NCI-H1105 (cell line): ENCODE measurements at places on chromosomes 7 and 10.

DNA sequence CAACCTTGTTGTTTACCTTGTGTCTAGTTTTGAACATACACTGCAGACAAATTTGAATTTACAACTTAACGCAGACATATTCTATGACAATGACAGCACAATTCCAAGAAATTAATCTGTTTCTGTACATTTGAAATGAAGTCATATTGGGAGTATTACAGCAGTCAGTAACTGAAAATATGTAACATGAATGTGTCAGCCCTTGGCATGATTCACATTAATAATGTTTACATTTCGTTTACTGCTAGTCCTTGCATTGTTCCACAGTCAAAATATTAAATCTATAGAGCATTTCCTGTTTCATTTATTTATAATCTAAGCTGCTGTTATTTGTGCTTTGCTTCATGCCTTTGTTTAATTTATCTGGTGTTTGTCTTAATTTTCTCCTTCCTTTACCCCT is 80.4 kb downstream of the NOC3L start:
- DNase-seq: no peak

GRCh38 chr10:70714951-70715350 is 42.6 kb downstream of the ADAMTS14 start:
- no peak for DNase-seq

DNA sequence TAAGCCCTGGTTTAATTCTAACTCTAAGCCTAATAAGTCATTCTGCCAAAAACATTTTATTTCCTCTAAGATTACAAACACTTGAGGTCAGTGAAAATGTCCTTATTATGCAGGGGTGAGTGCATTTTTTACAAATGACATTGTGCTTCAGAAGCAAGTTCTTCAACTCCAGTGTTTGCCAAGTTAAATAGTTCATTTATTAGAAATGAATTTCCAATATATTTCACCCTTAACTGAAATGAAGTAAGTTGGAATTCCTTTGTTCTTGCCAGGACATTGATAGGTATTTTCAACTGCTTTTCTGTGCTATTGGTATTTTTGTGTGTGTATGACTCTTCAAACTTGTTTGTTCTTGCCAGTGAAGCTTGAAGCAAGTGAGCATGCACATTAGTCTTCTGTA is 89.5 kb upstream of the CCDC6 start:
- DNase-seq: no peak

- no peak for DNase-seq
These were observed 1.7 kb downstream of the IGF2BP3 start for GRCh38 chr7:23468526-23469149.

GRCh38 chr10:64271983-64272382 is 750.8 kb downstream of the REEP3 start:
- no peak for DNase-seq

DNA sequence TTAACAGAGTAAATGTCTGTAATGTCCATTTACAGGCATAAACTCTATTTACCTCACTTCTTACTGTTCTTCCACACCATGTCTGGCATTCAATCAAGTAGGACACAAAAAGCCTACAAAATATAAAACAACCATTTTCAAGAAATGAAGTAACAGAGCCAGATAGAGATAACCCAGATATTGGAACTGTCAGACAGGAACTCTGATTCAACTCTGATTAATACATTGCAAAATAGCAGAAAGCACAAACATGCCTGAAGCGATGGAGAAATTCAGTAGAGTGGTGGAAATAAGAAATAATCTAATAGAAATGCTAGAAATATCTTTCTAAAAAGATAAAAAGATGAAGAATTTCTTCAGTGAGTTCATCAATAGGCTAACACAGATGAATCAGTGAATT is 964.4 kb downstream of the PCDH15 start:
- no peak for DNase-seq

GRCh38 chr7:16594676-16595075 is 50.9 kb downstream of the ANKMY2 start:
- no peak for DNase-seq

GRCh38 chr10:116053910-116054309 is 219.1 kb downstream of the GFRA1 start:
- DNase-seq: no peak

DNA sequence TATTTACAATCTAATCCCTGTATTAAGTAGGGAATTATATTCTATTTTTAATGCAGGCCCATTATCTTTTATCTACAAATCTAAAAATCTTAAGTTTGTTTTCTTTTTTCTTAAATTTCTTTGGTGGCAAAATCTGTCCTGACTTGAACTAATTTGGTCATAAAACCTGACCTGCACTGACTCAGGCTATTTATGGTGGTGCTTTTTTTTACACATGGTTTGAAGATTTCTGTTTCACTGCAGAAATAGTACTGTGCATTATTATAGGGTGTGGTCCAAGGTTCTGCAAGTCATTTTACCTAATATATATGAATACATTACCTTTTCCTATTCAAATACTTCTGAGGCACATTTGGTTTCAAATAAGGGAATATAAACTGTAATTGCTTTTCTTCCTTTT is 137.0 kb downstream of the CD36 start:
- no peak for DNase-seq

DNA sequence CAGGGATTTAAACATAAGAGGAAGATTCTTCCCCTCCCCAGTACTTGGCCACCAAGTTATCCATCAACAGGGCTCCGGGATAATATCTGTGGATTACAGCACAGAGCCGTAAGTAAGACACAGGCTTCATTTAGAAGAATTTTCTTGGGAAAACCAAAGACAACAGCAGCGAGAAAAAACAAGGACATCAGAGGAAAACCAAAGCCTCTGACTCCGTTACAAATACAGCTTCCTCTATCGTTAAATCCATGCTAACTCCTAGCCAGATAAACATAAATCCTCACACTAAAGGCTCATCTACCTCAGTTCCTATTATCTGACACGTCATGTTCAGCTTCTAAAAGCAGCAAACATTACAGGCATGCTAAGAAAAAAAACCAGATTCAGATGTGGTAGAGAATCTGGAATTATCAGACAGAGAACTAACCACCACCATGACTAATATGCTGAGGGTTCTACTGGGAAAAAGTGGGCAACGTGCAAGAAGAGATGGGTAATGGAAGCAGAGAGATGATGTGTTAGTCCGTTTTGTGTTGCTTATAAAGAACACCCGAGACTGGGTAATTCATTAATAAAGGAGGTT is 48.4 kb downstream of the BRI3 start:
- DNase-seq: no peak

DNA sequence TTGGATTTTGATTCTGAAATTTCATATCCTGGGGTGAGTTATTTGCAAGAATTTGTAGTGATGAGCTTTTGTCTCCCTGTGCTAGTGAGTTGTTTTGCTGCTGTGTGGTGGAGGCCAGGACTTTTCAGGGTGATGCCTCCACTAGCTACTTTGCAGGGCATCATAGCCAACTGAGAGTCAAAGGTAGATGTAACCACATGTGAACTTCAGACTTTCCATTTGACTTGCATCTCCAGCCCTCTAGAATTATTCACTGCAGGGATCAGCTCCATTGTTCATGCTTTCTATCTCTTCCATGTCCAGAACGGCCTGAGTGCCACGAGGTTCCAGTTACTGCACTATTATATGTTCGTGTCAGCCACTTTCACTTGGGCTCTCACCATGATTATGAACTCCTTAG is 534.3 kb downstream of the GRM8 start:
- no peak for DNase-seq

DNA sequence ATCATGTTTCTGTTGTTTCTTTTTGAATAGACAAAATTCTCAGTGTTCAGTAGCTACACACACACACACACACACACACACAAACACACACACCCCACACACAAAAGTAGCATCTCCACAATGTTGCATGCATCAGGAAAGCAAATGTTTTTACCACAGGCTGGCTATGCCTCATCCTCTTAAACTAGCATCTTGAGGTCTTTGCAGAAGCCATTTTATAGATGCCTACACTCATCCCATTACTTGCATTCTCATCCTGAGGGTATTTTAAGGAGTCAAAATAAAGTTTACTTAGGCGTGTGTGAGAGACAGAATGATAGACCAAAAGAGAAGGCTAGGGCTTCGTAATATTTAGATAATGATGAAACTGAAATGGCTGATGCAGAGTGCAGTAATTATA is 7.9 kb upstream of the INHBA start:
- DNase-seq: no peak

DNA sequence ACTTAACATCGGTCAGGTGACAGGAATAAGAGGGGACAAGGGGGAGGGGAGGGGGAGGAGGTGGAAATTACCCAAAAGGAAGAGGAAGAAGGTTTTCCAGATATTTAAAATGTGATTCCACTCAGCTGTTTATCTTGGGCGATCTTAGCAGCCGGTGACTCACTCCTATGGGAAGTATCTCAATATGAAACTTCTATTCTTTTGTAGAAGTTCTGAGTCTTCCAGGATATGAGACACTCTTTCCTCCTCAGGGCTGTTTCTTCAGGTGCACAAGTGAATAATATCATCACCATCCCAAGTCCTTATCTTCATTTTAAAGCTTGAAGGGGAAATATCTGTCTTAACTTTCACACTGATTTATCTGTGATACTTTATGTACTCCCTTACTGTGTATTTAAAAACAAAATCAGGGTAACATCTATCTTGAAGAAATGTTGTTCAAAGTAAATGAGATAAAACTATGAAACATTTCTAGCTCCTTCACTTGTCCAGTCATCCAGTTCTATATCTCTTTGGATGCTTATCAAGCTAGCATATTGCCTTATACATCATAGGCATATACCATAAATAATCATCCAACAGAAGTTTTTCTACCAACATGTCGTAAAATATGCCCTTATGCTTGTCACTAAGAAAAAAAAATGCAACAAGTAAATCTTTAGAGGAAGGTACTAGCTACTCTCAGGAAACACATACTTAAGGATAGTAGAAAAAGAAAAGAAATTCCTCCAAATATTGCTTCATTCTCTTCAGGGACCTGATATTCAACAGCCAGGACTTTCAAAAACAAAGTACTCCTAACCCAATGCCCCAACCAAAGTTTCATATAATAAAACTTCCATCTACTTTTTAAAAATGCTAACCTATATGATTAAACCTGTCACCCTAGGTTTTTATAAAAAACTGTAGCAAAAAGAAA is 13.7 kb downstream of the DOCK4 start:
- DNase-seq: no peak

DNA sequence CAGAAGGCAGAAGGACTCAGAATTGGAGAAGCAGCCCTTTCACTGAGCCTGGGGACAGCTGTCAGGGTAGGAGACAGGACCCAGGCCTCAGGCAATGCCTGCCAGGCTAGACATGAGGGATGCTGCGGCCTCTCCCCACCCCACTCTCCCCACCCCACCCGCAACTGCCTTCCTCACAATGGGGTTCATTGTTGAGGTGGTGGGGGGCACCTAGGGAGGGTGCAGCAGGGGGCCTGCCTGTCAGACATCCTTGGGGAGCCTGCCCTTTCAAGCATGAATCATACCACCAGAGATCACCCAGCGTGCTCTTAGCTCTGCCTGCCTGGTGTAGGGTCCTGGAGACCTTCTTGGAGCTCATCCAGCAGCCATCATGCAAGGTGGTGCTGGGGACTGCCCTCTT is at the start of gene C10orf62:
Gene C10orf62, plus strand, starts transcription at position 243 of the 400 bp plus-strand sequence. CDS start 177 bp downstream, outside the sequence.
- DNase-seq: no peak

DNA sequence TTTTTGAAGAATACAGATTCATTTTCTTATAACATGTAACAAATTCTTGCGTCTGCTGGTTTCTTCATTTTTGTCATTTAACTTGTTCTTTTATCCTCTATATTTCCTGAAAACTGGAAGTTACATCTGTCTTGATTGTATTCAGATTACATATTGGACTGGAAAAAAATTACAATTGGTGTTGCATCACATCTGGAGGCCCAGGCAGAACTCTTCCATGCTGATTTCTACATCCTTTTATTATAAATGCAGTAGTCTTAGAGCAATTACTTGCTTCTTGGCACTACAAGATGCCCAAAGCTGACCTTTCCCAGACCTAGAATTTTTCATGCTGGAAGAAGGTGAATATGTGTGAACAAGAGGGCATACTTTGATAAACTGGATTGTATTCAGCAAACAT is 460.9 kb upstream of the CNTNAP2 start:
- no peak for DNase-seq

- DNase-seq: no peak
These were observed 6.9 kb downstream of the WEE2 start for GRCh38 chr7:141715018-141715417.

- no peak for DNase-seq
These were observed 54.7 kb downstream of the SYPL1 start for GRCh38 chr7:106057204-106057961.

GRCh38 chr7:22730066-22730710 is 3.2 kb downstream of the IL6 start:
- no peak for DNase-seq

DNA sequence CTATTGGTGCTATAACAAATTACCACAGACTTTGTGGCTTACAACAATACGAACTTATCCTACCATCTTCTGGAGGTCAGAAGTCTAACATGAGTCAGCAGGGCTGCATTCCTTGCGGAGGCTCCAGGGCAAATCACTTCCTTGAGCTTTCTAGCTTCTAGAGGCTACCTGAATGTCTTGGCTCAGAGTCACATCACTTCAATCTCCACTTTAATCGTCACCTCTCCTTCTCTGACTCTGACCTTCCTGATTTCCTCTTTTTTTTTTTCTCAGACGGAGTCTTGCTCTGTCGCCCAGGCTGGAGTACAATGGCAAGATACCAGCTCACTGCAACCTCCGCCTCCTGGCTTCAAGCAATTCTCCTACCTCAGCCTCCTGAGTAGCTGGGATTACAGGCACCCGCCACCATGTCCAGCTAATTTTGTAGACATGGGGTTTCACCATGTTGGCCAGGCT is 44.6 kb upstream of the ANAPC16 start:
- DNase-seq: no peak

DNA sequence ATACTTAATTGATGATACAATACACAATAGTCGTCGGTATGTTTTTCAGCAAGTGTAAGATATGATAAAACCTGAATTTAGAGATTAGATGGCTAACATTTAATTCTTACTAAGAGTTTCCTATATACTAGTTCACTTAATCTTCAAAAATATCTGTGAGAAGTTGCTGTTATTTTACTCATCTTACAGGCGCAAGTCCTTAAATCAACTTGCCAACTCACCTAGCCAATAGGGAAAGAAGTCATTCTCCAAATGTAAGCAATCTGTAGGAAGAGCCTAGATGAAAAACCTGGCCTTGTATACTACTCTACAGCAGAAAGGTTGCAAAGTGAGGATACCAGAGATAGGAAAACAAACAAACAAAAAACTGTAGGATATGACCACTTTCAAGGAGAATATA is 10.6 kb downstream of the CD36 start:
- DNase-seq: no peak

GRCh38 chr10:110184398-110184797 is 23.0 kb upstream of the MXI1 start:
- DNase-seq: no peak

GRCh38 chr10:98758463-98758862 is 311.7 kb upstream of the HPS1 start:
- no peak for DNase-seq

DNA sequence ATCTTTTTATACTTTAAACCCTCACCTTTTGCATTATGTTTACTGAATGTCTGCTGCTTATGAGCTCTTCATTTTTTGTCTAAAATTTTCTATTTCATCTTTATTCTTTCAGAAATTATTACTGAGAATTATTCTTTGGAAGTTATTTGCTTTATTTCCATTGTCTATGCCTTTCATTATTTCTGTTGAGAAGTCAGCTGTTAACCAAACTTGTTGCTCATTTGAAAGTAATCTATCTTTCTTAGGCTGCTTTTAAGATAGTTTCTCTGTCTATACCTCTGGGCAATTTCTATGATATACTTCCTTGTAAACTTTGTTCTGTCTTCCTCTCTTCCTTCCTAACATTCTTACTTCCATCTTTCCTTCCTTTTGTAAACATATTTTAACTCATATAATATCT is 1165.9 kb upstream of the CELF2 start:
- no peak for DNase-seq

- DNase-seq: peak; percentile 28
These were observed 123.4 kb downstream of the CUX1 start for GRCh38 chr7:101940830-101941229.

- DNase-seq: no peak
These were observed 85.1 kb upstream of the KMT2E start for GRCh38 chr7:104928721-104929400.
